ENCODE measurements at places on chromosomes 5 and 9. TPM values are rescaled to one million over a fixed set of nuclear protein-coding genes. Genes with fewer than 3 reads are reported as not detected.

Gene WDR38
- total RNA-seq: not detected

Gene SPATA31C1
- total RNA-seq: 0.21 TPM

Gene TBC1D13
- 22.9 TPM for total RNA-seq

DNA sequence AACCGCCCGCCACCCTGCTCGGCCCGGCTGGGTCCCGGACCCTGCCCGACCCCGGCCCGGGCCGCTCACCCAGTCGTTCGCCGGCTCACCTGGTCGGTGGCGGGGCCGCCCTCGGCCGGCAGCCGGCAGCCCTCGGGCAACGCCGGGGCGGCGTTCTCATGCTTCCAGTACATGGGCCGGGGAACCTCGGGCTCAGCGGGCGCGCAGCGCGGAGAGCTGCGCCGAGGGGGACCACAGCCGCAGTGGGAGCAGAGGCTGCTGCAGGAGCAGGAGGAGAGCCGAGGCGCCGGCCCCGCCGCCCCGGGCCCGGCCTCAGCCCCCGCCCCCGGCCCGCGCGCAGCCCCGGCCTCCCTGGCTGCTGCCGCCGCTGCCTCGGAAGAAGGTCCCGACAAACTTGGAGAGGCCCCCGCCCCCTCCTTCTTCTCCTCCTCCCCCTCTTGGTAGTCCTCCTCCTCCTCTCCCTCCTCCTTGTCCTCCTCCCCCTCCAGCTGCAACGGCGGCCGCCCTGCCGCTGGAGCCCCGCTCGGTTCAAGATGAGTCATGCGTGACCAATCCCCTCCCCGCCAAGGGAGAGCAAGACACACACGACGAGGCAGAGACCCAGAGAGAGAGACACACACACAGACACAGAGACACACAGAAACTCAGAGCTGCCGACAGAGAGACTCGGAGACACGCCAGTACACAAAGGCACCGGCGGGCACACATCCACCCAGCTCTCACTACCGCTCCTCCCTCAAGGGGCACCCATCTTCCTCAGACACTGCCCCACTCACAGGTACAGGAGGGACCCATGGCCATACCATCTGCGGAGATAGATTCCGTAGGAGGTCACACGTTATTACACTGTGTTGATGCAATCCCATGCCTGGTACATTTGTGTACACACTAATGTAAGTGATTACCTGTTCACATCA is at the start of gene LHX6:
Gene LHX6, minus strand, starts transcription at position 390 of the 917 bp plus-strand sequence. Its CDS starts 217 bp downstream, at position 173.
- peak; percentile 48 for DNase-seq

DNA sequence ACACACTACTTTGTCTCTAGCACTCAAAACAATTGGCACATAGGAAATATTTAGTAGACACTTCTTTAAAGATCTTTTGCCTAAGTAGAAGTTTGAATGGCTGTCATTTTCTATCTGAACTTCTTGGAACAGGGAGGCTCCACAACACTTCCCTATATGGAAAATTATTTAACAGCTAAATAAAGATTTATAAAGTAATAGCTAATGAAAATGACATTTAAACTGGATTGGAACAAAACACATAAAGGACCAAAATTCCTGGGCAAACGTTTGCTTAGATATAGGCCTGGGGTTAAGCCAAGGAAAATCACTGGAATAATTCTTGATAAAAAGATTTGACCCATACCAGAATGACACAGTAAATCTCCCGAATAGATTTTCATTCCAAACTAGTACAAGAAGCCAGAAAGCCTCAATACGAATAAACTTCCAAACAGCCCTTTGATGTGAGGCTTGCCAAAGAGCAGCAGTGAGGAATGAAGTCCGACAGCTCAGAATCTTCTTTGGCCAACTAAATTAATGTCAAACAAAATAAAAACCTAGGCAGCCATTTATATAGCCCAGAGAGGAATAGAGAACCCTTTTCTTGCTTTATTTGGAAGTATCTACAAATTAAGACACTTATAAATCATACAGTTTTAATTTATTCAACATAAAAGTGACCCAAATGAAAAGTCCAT is 20.3 kb upstream of the RNF180 start:
- no peak for DNase-seq

GRCh38 chr5:127934791-127935256 is 148.7 kb upstream of the SLC12A2 start:
- peak; percentile 41 for DNase-seq

Data from tongue (tissue), 3 donors.